Osteoblast (primary cell): ENCODE measurements at places on chromosomes 12 and 14. TPM values are rescaled to one million over a fixed set of nuclear protein-coding genes. Genes with fewer than 3 reads are reported as not detected.

Gene BATF
- 0.59 and 0.72 TPM in 2 replicates for total RNA-seq

Gene MYO1A
- total RNA-seq, result under 0.01 TPM in 1 of 2 replicates, not detected in the other

Gene ALDH6A1
- total RNA-seq, result 30.1 and 31.5 TPM in 2 replicates

Gene HOXC4
- 3.3 and 4.1 TPM in 2 replicates for total RNA-seq

Gene LRRC43
- total RNA-seq, result 1.8 and 2.9 TPM in 2 replicates

Gene IQSEC3
- 0.36 TPM in 1 of 2 replicates, not detected in the other for total RNA-seq

Gene LYZ
- 1.8 and 8.3 TPM in 2 replicates for total RNA-seq

Gene SYNDIG1L
- total RNA-seq, result not detected in 2 replicates

Gene ESRRB
- total RNA-seq, result under 0.01 TPM in 1 of 2 replicates, not detected in the other

Gene HHIPL1
- total RNA-seq, result 11.2 and 12.3 TPM in 2 replicates

Gene PCED1B
- total RNA-seq, result 0.29 and 0.36 TPM in 2 replicates

Gene GRIP1
- under 0.01 TPM in 2 replicates for total RNA-seq

Gene DEGS2
- 0.29 and 0.36 TPM in 2 replicates for total RNA-seq

Gene TSHR
- not detected in 2 replicates for total RNA-seq

Gene KSR2
- under 0.01 TPM in 2 replicates for total RNA-seq

Gene CISTR
- not detected in 2 replicates for total RNA-seq

Gene KRT75
- under 0.01 TPM in 1 of 2 replicates, not detected in the other for total RNA-seq

Gene REC8
- total RNA-seq, result 3.3 and 3.5 TPM in 2 replicates

Gene KIF26A
- total RNA-seq, result not detected in 2 replicates

Gene ANKRD13A
- 94.1 and 113 TPM in 2 replicates for total RNA-seq

Gene BDKRB1
- 0.59 and 0.72 TPM in 2 replicates for total RNA-seq

Gene ZDHHC22
- not detected in 2 replicates for total RNA-seq

Gene SPATS2
- total RNA-seq, result 23.3 and 25.7 TPM in 2 replicates

Gene NAV3
- total RNA-seq, result 84.7 and 107 TPM in 2 replicates

Gene SLCO1B1
- total RNA-seq, result not detected in 2 replicates

Gene HCAR3
- not detected in 2 replicates for total RNA-seq

Gene LRIG3
- 85.0 and 96.1 TPM in 2 replicates for total RNA-seq

Gene TCL1B
- not detected in 2 replicates for total RNA-seq

Gene IFNG-AS1
- total RNA-seq, result under 0.01 and 0.29 TPM in 2 replicates

Gene MYF6
- total RNA-seq, result not detected in 2 replicates

Gene MYO1H
- total RNA-seq, result 1.5 TPM in 1 of 2 replicates, not detected in the other

Gene RSRC2
- total RNA-seq, result 41.8 and 43.1 TPM in 2 replicates

Gene COPS7A
- total RNA-seq, result 91.9 and 98.8 TPM in 2 replicates

Gene DPPA3
- total RNA-seq, result not detected in 2 replicates

Gene GLIPR1L2
- 0.29 and 0.36 TPM in 2 replicates for total RNA-seq

Gene DBX2
- not detected in 2 replicates for total RNA-seq

Gene KRT78
- not detected in 2 replicates for total RNA-seq

Gene ARHGEF25
- 20.6 and 23.9 TPM in 2 replicates for total RNA-seq

Gene GNG2
- 7.4 and 9.8 TPM in 2 replicates for total RNA-seq

Gene ARHGAP9
- 0.29 and 0.36 TPM in 2 replicates for total RNA-seq

Gene FRS2
- total RNA-seq, result 64.4 and 64.8 TPM in 2 replicates

Gene KCNK10
- total RNA-seq, result under 0.01 TPM in 2 replicates

Gene CFAP54
- 2.2 and 3.2 TPM in 2 replicates for total RNA-seq

Gene GCN1
- 103 and 143 TPM in 2 replicates for total RNA-seq

Gene SLC17A8
- not detected in 2 replicates for total RNA-seq

Gene APOF
- not detected in 2 replicates for total RNA-seq

Gene TMED10
- 306 and 314 TPM in 2 replicates for total RNA-seq

Gene CHURC1
- 79.6 and 100 TPM in 2 replicates for total RNA-seq

Gene DNAJC22
- total RNA-seq, result 0.29 and 1.1 TPM in 2 replicates

Gene HOXC12
- under 0.01 TPM in 1 of 2 replicates, not detected in the other for total RNA-seq

Gene SCN8A
- total RNA-seq, result 24.5 and 26.4 TPM in 2 replicates

Gene EPYC
- 1.8 TPM in 2 replicates for total RNA-seq

Gene DMAC2L
- 7.2 and 9.4 TPM in 2 replicates for total RNA-seq

Gene SERPINA12
- not detected in 2 replicates for total RNA-seq

Gene COL2A1
- under 0.01 TPM in 2 replicates for total RNA-seq

Gene RAD9B
- total RNA-seq, result 0.36 and 0.59 TPM in 2 replicates

Gene NFE2
- total RNA-seq, result 1.4 and 2.7 TPM in 2 replicates
